Non-pigmented ciliary epithelial cell (primary cell): ENCODE measurements at places on chromosomes 7 and 10.

- no peak for DNase-seq
Measured at GRCh38 chr7:155576900-155577508, 30.6 kb upstream of the CNPY1 start.

GRCh38 chr10:97128039-97128492, 57.7 kb downstream of the SLIT1 start:
- DNase-seq, result no peak

- no peak for DNase-seq
Measured at GRCh38 chr7:40733578-40733977, 598.8 kb downstream of the SUGCT start.

DNA sequence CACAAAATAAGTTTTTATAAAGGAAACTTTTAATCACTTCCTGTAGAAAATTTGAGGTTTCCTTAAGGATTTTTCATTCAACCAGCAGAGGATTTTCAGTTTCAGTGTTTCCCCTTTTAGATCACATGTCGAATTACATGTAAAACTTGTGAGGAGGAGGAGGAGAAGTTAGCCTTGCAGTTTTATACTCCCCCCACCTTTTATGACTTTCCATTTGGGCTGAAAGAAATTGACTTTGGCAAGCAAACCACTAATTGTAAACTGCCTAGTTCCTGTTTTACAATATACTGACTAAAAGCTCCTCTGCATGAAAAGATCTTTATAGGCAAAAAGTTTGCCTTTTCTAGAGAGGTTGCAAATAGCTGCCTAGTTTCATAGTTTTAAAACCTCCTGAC, 3.0 kb downstream of the BAMBI start:
- no peak for DNase-seq

GRCh38 chr7:137073571-137074325, 205.3 kb downstream of the CHRM2 start:
- peak; percentile 36 for DNase-seq

GRCh38 chr7:134744569-134744968, 34.9 kb upstream of the CALD1 start:
- no peak for DNase-seq

GRCh38 chr10:113899952-113900598, 45.6 kb downstream of the NHLRC2 start:
- no peak for DNase-seq

DNA sequence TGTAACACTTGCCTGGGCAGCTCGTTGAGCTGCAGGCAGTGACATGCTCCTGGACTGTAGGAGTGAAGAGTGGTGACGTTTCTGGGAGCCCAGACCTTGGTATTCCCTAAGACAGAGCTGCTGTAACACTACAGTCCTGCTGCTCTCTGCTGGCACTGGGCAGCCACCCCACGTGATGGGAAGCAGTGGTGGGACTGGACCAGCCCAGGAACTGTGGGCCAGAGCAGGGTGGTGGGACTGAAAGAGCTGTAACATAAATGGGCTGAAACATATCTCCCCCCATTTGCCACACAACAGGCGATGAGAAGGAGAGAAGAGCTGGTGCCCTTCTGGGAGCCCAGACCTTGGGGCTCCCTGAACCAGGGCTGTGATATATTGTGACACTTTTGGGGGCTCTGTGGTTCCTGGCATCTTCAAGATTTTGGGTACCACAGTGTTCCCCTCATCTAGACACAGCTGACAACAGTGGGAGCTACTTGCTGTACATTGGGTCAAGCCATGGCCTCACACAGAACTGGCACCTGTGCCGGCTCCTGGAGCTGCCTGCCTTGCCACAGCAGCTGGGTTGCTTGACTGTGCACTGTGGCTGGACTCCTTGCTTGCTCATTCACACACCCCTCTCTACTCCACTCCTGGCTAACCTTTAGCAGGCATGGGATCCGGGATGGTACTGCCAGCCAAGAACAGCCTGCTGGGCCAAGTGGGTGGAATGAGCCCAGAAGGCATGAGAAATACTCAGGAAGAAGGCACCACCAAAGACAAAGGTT, 161.3 kb upstream of the PCDH15 start:
- no peak for DNase-seq

DNA sequence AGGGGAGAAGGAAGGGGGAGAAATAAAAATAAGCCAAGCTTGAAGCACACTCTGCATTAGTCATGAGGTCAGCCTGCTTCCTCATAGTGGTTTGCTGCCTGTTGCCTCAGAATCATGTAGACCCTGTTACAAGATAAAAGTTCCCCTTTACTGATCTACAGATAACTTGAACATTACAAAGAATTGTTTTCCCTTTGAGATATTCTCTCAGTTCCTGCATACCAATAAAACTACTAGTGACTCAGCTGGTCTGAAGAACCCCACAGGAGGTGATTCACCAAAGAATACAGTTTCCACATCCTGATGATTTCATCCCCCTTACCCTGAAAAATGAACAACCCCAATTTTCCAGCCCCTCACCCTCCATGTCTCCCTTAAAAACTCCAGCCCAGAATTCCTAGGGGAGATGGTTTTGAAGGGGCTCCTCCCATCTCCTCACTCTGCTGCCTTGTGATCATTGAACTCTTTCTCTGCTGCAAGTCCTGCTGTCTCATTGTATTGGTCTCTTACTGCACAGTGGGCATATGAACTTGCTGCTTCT, 31.5 kb upstream of the NRP1 start:
- peak; percentile 95 for DNase-seq

- no peak for DNase-seq
Measured at GRCh38 chr7:138974675-138975292, 6.4 kb downstream of the KIAA1549 start.

DNA sequence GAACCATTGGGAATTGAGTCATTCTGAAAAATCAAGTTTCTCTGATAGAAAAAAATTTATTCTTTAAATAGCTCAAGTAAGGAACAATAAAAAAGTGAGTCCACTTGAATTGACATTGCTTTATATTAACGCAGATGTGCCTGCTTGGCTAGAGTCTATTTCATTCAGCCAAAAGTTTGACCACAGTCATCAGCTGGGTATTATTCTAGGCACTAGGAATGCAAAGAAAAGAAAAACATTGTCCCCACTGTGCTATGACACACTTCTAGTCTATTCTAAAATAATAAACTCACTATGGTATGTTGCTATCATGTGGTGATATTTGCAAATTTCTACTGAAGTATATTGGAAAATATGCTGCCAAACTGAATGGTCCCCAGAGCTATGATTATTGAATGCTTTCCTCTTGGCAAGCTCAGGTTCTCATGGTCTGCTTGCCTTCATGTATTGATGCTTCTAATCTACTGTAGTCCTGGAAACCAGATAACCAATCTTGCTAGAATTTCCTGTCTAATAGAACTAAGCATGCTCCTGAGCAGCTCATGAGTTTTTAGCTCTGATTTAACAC, 8.3 kb downstream of the SFRP4 start:
- peak; percentile 80 for DNase-seq

DNA sequence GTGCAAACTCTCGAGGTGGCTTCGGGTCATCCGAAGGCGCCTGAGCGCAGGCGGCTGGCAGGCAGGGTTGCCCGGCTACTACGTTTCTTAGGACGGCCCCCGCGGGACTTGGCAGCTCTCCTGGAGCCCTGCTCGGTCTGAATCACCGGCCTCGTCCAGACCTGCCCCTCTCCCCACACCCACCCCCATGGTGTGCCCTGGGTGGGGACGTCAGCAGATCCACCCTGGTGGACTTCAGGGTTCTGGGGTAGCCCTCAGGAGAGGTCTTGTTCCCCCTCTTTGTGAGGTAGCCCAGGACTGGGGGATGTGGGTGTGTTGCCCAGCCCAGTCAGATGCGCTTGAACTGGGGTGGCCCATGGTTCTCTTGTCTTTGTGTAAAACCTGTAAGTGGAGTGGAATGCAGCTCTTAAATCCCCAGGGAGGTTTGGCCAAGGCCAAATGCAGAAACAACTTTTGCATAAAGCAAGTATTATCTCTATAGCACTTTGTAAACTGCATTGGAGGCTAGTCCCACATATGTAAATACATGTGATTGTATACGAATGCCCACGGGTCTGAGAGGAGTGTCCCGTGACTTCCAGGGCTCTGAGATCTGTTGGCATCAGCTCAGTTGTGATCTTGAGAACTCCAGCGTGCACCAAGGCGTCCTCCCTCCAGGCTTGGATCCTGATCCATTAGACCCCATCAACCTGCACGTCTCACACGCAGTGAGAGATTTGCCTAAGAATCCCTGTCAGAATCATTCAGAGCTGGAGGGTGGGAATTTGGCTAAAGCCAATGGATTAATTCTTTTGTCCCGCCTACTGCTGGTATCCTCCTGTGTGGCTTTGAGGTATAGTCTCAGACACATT, 1.8 kb downstream of the PFKFB3 start:
- no peak for DNase-seq
